NCI-H1092 (cell line): ENCODE measurements at places on chromosomes 7 and 10.
A peak's percentile ranks its signal among the peaks of the same experiment; 100 is the strongest.

GRCh38 chr7:90738249-90738648 lies 142.1 kb downstream of the CDK14 start:
- DNase-seq, result no peak

DNA sequence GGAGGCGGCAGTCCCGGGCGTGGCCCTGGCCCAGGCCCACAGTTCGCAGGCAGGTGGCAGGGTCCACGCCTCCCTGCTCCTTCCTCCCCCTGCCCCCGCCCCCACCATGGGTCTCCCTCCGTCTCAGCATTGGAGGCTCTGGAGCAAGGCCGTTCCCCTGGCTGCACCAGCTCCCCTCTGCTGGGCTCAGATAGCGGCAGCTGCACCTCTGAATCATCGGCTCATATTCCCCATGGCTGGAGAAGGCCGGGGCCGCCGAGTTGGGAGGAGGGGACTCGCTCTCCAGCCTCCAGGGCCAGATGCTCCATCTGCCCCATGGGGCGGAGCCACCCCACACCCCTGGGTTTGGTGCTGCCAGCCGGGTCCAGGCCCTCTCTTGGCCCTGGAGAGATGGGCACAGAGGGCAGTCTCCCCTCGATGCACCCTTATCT lies 145.0 kb downstream of the ELFN1 start:
- DNase-seq, result no peak

DNA sequence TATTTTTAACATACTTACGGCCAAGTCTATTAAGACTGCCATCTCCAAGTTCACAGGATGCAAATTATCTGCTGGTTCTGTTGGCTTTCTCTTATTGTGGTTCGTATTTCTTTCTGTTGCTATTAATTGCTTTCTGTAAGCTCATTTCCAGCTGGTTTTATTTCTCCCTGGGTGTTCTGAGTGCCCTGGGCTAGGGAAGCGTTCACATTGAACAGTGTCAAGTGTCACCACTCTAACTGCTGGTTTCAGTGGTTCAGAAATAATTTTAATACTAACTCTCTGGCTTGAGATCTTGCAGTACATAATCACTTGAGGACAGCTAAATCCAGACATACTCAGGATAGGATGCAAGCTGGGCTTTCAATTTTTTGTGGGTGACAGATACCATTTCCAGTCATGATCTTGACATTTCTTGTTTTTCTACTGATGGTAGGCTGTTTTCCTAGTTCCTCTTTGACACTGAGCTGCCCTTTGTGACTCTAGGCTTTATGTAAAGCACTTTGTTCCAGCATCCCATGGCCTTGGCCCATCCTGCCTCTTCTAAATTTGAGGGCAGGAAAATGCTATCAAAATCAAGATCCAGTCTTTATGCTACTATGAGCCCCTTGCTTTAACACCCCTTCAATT lies 117.6 kb downstream of the SNX13 start:
- DNase-seq, result no peak

GRCh38 chr7:710161-710560 lies 16.3 kb upstream of the DNAAF5 start:
- DNase-seq, result no peak

GRCh38 chr10:131214521-131215244 lies 96.8 kb downstream of the TCERG1L start:
- no peak for DNase-seq

- peak; percentile 45 for DNase-seq
These were observed 287.2 kb upstream of the MKLN1 start for GRCh38 chr7:131040467-131040932.

DNA sequence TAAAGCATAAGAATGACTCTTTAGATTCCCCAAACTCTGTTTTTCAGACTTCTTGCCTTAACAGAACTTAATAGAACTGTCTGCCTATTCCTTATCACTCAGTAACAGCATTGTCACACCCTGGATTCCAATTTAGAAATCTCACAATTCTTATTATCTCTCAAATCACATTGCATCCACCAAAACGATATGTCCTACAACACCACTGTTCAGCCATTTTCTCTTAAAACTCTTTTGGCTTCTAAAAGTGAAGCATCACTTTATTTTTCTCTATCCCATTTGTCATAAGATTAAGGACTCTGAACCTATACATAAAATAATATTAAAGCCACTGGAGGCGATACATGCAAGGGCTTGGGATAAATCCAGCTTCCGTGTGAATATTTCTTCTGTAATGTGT lies 1.2 kb upstream of the CPED1 start:
- no peak for DNase-seq

GRCh38 chr10:28367929-28368484 lies 65.1 kb upstream of the MPP7 start:
- no peak for DNase-seq

DNA sequence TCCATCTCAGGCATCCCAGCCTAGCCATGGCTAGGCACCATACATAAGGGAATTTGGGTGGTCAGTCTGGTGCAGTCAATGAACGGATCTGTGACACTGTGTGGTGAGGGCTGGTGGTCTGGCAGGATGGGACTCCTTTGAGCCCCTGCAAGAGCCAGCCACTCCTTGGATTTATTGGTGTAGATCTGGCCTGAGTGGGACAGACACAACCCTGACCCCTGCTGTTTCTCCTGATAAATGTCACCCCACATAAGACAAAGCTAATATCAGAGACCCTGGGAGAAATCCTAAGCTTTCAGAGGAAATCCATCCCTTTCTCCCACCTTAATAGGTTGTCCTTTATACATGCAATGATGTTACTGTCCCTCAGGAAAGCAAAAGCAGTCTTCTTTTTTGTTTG lies 2.3 kb downstream of the FBXO24 start:
- DNase-seq, result no peak

GRCh38 chr10:9244864-9245263 lies 1190.4 kb downstream of the GATA3 start:
- no peak for DNase-seq

GRCh38 chr10:35089611-35090161 lies 455 bp downstream of the CUL2 start:
- no peak for DNase-seq

- peak; percentile 4 for DNase-seq
These were observed 58.0 kb upstream of the STRIP2 start for GRCh38 chr7:129376076-129376777.

GRCh38 chr10:124146483-124146882 lies 53.1 kb upstream of the CHST15 start:
- no peak for DNase-seq

- DNase-seq, result no peak
These were observed 18.0 kb downstream of the ELMO1 start for GRCh38 chr7:37430640-37431039.

- DNase-seq, result no peak
These were observed 550.7 kb downstream of the AUTS2 start for GRCh38 chr7:70148997-70149396.

DNA sequence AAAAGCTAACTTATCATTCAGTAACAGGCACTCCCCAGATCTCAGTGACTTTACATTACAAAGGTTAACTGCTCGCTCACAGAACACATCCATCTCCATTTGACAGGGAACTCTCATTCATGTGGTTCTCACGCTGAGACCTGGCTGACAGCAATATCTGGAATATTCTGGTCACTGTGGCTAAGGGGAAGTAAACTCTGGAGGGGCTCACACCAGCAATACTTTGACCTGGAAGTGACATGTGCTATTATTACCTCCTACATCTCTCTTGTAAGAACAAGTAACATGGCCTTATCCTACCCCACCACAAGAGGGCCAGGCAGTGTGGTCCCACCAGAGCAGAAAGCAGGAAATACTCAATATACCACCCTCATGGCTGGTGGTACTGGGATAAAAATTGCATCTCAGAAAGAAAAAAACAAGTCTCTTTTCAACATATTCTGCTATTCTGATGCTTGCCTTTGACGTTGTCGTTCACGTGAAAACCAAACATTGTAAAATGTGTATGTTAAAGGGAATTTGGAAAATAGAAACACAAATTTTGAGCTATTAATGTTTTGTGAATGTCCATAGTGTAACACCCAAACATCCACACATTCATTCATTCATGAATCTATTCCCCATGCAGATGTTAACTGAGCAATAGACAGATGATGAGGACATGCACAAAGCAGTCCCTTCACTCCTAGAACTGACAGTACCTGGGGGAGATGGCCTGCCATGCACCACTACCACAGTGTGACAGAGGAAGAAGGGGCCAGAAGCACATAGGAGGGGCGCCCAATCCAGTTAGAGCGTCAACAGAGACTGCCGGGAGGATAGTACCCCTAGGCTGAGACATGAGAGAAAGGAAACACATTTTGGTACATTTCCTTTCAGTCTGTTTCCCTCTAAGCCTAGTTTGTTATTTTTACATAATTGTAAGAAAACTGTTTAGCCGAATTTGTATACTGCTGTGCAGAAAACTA lies 166.0 kb upstream of the SP4 start:
- peak; percentile 55 for DNase-seq

GRCh38 chr7:69429911-69430383 lies 168.3 kb upstream of the AUTS2 start:
- peak; percentile 92 for DNase-seq

- DNase-seq, result no peak
These were observed 91.1 kb downstream of the TEX36 start for GRCh38 chr10:125591886-125592285.

GRCh38 chr10:2981361-2981801 lies 86.0 kb upstream of the PFKP start:
- no peak for DNase-seq

GRCh38 chr7:27107391-27108381 lies 5.2 kb upstream of the HOXA2 start:
- DNase-seq, result no peak

GRCh38 chr10:75355706-75356105 lies 45.9 kb downstream of the ZNF503 start:
- DNase-seq, result no peak

- no peak for DNase-seq
These were observed 70.5 kb upstream of the LRRC17 start for GRCh38 chr7:102842284-102842683.

DNA sequence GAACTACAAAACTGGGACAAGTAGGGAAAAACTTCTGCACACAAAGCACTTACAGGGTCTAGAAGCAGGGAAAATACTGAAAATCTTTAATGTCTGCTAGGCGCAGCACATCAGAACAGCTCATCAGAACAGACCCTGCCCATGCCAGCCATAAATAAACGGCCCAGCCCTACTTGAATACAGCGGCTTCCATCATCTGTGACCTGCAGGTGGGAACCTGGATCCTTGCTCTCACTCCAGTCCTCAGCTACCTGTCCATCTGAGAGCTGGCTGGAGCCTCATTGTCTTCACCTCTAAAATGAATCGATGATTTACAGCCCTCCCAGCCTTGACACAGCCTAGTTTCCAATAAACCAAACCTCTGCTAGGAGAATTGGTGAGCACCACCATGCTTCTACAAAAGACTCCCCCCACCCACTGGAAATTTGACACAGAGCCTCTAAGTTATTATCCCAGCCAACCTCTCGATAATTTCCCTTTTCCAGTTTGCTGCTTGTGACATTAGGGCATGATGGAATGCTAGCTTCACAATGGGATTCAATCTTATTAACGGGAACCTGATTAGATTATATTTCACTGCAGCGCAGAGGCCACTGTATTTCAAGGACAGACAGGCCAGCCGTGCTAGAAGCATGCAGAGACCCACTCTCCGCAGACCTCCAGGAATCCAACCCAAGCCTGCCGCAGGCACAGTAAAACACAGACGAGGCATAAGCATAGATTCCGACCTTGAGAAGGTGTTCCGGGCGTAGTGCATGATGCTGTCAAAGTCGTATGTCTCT lies 61.6 kb upstream of the OPALIN start:
- DNase-seq, result no peak

- DNase-seq, result no peak
These were observed 69.4 kb downstream of the ARL4A start for GRCh38 chr7:12756821-12757220.
